Left ventricle myocardium superior (tissue), 1 donor: ENCODE measurements at places on chromosomes 12 and 14. TPM values are rescaled to one million over a fixed set of nuclear protein-coding genes. Genes with fewer than 3 reads are reported as not detected.

Gene A2ML1
- total RNA-seq: not detected

Gene RNASE1
- 283 TPM for total RNA-seq

Gene KRT73
- not detected for total RNA-seq

Gene PMCH
- total RNA-seq: not detected

Gene RERG
- total RNA-seq: 3.8 TPM

Gene RTN1
- total RNA-seq: 1.2 TPM

Gene PAX9
- not detected for total RNA-seq

Gene RDH12
- total RNA-seq: not detected

Gene SLC17A8
- total RNA-seq: not detected
